ENCODE measurements at places on chromosomes 2 and 18.

DNA sequence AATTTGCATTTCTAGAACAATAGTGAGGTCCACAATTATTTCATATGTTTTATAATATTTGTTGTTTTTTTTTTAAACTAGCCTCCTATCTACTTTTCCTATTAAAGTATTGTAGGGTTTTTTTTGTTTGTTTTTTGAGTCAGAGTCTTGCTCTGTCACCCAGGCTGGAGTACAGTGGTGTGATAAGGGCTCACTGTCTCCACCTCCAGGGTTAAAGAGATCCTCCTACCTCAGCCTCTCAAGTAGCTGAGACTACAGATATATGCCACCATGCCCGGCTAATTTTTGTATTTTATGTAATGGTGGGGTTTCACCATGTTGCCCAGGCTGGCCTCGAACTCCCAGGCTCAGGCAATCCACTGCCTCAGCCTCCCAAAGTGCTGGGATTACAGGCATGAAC, 122.5 kb downstream of the SLC39A10 start:
- no peak for DNase-seq

DNA sequence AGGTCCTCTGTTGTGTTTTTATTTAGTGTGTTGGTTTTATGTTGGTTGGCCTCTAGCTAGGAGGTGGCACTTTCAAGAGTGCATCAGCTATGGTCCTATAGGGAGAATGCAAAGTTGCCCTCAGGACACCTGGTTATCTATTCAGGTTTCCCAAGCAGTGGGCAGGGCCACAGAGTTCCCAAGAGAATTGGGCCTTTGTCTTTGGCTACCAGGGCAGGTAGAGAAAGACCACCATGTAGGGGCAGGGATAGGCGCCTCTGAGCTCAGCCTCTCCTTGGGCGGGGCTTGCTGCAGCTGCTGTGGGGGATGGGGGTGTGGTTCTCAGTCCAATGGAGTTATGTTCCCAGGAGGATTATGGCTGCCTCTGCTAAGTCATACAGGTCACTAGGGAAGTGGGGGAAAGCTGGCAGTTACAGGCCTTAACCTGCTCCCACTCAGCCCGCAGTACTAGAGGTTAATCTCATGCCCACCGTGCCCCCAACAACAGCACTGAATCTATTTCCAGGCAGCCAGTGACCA, 26.0 kb downstream of the ABCB11 start:
- no peak for DNase-seq

- no peak for DNase-seq
Measured at GRCh38 chr18:23207191-23207955, 72.1 kb downstream of the CABLES1 start.

- DNase-seq = no peak
Measured at GRCh38 chr18:9281780-9282179, 52.8 kb upstream of the TWSG1 start.
